ENCODE measurements at places on chromosomes 3 and 15. TPM values are rescaled to one million over a fixed set of nuclear protein-coding genes. Genes with fewer than 3 reads are reported as not detected.
A peak's percentile ranks its signal among the peaks of the same experiment; 100 is the strongest.

GRCh38 chr3:16102905-16103364 lies 71.5 kb upstream of the GALNT15 start:
- no peak for DNase-seq

DNA sequence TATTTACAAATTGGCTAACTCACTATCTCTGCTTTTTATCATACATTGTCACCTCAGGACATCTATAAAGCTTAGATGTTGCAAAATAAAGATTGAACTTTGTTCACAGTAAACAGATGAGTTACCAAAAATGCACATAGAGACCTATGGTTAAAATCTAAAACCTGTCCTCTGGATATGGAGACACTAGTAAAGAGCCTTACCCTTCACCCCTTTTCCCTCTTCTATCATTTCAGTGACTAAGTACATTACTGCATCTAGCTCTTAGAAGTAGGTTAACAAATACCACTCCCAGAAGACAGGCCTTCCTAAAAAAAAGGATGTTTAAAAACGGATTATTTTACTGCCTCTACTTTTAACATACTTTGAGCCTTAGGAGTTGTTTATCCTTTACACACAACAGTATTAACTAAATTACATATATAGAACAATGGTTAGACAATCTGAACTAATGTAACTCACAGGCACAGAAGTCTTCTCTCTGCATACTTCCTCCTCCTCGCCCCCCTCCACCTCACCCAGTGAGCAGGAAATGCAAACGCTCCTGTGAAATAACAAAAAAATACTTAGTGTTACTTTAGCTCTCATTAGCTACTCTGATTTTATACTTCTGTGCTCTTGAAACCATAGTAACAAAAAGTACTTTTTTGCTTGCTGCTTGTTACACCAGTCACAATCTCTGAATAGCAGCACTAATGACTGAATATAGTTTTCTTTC lies 23.3 kb downstream of the IREB2 start:
- DNase-seq = no peak

BUB1B gene
- polyA plus RNA-seq = 12.6 TPM

ACTRT3 gene
- polyA plus RNA-seq = 1.2 TPM

DNA sequence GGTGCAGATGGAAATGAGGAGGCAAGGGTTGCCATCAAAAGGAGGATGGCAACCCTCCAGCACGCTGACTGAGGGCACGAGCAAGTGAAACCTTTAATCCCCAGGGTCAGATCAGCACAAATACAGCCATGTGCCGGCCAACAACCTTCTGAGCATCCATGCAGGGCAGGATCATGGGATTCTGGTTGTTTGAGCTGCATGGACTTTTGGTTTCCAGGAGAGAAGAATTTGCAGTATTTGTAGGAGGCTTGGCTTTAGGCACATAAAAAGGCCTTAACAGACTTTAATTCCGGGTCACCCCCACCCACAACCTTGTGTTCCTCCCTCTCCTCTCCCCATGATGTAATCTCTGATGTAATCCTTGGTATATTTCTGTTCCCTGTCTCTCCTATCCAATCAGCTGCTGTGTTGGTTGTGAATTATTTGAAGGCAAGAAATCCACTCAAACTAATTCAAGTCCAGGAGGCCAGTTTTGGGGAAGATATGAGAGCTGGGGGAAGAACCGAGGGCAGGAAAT lies 254.3 kb downstream of the SHQ1 start:
- no peak for DNase-seq

GRCh38 chr15:89002281-89002761 lies 85.9 kb upstream of the ABHD2 start:
- peak; percentile 68 for DNase-seq

- peak; percentile 65 for DNase-seq
These were observed 556 bp downstream of the CRYBG3 start for GRCh38 chr3:97822359-97822775.

DNA sequence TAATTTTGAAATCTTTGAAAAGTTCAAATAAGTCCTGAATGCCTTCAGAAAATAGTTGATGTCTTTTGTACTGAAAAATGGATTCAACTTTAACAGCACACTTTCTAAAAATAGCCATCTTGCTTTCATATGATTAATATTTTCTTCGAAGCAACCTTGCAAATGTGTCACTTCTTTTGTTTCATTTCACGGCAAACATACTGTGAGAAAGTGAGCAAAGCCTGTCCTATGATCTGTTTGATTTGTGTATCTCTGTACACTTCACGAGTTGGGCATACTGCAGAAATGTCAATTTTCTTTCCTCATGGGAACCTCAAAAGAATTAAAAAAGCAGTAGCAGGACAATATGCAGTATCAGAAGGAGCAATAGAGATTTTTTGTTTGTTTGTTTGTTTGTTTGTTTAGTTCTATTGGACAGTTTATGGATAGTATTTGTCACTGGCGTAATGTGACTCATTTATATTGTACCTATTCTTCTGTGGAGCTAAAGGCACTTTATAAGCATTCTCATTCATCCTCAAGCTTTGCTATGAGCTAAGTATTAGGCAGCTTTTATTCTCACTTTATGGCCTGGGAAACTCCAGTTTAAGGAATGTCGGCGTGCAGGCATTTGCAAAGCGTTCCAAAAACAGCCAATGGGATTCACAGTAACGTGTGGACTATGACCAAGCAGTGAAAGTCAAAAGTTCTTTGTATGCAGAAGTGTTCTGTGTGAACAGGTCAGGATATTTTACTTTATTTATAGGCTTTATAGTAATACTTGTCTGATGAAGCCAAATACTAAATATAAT lies 572.0 kb downstream of the NAALADL2 start:
- no peak for DNase-seq

DNA sequence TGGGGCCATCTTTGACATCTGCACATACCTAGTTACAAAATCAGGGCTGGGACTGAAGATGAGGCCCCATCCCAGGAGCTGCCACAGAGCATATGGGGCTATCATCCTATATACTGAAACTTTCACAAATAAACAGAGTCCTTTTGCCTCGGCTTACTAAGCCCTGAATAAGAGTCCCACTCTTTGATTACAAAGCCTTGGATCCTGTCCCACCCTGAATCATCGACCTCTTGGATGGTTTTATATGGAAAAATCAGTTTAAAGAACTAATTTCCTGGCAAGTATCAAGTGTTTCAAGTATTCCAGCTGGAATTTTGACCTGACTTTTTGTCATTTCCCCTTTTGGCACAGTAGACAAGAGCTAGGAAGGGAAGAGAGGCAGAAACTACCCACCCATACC lies 331.3 kb upstream of the FRG2C start:
- DNase-seq = no peak

DNA sequence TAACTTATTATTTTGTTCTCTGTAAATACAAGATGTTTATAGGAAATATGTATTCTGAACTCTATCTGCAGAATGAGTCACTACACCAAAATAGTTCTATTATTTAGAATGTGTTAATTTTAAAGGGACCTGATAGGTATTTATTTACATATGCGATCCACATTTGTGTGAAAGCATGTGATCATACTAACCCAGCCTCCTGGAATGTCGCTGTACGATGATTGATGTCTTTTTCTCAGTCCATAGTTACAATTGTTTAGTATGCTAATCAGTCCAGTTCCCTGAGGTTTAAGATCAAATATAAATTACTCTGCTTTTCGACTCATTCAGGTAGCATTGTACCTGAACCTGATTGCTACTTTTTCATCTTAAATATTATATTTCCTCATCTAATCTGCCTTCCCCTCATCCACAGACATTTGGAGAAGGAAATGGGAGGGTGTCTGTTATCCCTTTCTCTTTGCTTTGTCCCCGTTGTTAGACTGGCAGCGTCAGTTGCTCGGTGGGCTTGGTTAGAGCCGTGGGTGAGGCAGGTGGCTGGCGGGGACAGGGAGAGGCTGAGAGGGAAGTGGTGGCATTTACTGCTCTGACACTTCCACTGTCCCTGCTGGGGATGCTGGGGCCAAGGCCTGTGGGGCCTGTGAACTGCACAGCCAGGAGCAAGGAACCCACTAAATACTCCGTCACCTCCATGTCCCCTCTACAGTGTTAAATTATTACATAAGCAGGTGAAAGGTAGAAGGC lies 27.8 kb upstream of the NR2E3 start:
- DNase-seq = no peak

DNA sequence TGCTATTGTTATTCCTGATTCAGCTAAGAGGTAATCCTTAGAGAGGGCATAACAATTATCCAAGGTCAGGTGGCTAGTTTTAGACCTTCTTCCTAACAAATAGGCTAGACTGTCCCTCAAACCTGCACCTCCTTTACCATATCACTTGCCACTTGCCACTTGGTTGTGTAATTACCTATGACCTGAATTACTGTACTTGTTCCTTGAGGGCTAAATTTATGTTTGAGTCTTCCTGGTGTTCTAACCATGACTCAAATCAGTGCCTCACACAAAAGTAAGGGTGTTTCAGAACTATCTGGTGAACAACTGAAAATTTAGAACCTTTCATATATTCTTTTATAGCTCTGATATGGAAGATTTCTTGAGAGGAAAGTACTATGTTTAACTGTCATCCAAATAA lies 365.8 kb upstream of the SEMA6D start:
- DNase-seq = no peak

CNTN3 gene
- 3.3 TPM for polyA plus RNA-seq

GRCh38 chr15:59436774-59437141 lies 1.2 kb upstream of the FAM81A start:
- DNase-seq = peak; percentile 36

GAP43 gene
- polyA plus RNA-seq = 13.6 TPM

DNA sequence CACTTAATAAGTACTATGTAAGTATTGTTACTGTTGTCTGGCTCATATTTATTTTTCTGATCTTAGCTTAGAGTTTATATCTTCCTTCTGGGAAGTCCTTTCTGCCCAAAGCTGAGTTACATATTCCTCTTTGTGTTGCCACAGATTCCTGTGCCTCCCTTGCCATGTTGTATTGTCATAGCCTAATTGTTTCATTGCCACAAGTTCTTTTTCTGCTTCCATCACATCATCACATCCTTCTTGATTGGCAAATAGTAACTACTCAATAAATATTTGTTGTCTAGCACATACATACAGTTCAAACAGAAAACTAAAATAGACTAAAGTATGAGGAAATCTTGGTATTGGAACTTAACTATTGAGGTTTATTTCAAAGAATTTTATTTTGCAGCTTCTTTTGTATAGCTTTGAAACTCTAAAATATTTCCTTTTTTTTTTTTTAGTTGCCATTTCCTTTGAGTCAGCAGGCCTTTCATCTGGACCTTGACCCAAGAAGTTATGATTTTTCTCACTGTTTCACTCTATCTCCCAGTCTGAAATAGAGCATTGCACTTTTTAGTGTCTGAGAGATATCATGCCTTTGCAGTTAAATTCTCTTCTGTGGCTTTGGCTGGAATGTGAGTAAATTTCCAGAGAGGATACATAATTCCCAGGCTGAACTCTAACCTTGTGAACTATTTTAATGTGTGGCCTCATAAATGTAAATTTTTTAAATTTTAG lies 98.2 kb downstream of the ZNF609 start:
- no peak for DNase-seq
